Putamen (tissue), 1 donor: ENCODE measurements at places on chromosomes 2 and 18.

DNA sequence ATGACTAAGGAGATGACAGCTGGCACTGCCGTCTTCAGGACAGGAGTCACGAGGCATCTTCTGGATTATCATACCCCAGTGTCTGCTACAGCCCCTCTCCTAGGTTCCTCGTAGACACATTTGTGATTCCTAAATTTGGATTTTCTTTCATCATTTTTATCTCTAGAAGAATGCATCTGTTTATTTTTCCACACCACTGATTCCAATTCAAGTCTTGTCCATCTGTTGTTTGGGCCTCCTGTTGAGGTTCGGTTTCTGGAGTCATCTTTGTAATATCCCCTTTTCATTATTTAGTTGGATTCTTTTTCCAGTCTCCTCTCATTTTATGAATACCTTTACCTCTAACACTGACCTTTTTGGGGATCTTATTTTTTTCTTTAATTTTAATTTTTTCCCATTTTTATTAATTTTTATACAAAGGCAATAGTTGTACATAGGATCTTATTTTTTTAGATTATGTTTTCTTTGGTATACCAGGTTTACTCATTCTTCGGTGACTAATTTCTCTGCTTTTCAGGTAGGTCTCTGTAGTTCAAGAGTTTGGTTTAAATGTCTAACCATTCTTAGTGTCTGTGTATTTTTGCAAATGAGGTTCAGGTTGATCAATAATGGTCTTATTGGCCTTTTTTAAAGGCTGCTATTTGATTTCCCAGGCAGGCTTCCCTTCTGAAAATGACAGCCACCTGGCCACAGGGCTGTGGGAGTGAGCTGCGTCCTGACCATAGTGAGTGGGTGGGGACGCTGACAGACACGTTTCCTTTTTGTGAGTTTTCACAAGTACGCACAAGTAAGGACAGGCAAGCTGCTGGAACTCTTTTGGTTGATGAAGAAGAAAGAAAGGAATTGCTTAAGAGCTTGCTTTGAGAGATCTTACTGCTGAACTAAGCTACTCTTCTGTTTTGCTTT, 34.5 kb downstream of the FARP2 start:
- DNase-seq = no peak

GRCh38 chr2:45496869-45497268, 114.2 kb downstream of the SRBD1 start:
- no peak for DNase-seq

DNA sequence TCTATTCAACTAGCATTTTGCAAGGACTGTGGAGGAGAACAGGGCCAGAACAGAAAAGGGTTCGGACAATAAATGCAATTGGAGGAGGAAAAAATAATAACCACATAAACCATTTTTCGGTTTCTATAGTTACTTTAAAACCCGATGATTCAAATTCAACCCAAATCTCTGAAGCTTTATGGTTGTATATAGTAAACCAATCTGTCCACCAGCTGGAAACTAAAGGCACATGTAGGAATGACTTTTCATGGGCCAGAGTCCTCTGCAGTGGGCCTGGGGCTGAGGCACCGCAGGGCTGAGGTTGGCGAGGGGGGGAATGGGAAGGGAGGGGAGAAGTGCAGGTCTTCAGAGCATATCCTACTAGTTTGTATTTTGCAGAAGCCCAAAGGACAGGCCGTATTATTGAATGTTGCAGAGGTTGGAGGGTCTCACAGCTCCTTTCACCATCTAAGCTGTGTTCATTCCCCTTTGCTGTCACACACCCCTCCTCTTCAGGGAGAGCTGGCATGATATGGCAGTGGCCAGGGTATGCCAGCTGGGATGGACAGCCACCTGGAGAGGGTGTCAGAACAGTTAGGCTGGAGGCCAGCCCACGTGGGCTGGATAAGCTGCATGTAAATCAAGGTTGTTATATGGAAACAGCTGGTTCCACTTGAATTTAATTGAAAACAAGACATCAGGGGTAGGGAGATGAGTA, 267.1 kb downstream of the PRKCE start:
- DNase-seq = no peak

DNA sequence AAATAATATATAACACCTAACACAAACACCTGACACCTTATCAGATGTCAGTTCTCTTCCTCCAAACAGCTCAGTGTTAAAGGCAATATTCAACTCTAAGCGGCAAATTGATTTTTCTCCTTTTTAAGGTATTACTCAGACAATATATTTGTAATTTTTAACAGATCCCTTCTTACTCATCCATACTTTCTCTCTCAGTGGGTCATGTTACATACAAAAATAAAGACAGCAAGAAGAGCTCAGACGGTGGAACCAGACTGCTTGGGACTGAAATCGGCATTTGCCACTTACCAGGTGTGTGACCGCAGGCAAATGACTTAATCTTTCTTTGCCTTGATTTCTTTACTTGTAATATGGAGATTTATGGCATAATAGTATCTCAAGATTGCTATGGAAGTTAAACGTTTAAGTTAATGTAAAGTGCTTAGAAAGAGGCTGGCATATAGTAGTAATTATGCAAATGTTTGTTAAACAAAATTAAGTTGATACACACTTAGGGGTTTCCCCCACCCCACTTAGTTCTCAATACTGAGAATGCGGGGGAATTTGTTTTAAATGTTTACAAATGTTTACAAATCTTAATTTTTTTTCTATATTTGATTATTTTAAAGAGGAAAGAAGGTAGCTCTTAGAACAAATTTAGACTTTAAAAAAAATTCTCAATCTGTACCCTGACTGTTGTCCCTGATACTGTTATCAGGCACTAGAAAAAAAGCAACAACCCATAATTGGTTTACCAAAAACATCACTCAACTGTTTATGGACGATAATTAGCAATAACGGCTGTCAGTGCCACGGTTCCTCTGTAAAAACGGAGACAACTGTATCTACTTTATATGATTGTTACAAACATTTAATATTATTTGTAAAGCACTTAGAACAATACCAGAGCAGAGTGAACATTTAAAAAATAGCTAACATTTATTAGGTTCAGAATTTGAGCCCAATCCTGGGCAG, 25.6 kb downstream of the MAP3K2 start:
- no peak for DNase-seq

DNA sequence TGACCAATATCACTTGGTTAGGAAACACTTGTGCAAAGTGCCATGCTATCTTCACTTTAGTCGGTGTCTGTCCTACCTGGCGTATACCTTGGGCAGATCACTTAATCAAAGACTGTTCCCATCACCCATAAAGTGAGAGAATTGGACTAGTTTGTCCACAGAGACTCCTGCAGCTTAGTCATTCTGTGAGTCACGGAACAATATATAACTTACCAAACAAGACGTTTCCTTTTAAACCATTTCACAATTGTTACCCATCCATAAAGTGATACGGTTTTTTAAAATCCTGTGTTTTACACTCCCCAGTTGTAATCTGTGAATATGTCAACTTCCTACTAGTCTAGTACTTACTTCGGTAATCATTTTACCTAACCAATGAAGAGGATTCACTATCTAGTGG, 499.3 kb upstream of the SMIM21 start:
- DNase-seq = no peak

- DNase-seq = no peak
Observed at GRCh38 chr2:85865539-85866164, 23.1 kb downstream of the ST3GAL5 start.

DNA sequence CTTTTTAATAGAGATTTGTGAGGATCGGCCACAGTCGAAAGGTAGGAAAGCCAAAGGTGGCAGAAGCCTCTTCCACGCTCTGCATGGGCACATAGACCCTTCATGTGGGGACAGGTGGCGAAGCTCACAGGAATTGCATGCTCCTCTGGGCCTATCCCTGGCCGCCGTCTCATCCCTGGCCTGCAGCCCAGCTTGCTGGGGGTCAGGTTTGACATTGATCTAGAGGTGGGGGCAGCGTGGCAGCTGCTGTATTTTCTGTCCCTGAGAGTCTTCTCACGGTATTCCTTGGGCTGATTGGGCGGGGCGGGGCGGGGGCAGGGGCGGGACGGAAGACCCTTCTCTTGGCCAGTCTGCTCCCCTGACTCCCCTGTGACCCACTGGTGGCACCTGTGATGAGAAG, 48.9 kb downstream of the STK25 start:
- no peak for DNase-seq

- no peak for DNase-seq
Observed at GRCh38 chr2:82694431-82694830, 1764.6 kb downstream of the SUCLG1 start.

DNA sequence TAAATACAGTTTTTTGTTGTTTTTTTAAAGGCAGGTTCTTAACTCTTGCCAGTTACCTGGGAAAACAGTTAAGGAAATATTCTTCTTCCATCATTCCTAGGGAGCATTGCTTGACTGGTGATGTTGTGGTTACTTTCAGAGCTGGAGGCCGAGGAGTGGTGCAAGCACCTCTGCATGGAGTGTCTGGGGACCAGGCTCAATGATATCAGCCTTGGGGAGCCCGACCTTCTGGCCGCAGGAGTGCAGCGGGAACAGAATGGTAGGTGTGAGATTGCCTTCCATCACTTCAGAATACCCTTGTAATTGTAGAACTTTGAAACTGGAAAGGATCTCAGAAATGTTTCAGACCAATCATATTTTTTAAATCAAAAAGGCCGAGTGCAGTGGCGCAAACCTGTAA, 270.1 kb downstream of the CD226 start:
- DNase-seq = no peak

DNA sequence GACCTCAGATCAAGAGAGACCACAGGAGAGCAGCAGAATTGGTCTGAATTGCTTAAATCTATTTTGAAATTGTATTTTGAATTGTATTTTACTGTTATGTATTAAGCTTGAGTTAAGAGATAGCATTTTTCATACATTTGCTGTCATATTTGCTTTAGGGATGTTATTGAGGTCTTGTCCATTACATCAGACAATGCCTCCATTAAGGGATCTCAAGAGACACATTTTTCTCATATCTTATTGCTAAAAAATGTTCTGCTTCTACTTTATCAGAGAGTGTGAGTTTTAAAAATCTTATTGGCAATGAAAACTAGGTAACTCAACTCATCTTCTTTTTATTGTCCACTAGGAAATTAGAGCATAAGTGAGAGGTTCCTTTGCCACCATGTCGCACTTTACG, 66.8 kb upstream of the CTAGE1 start:
- no peak for DNase-seq

- no peak for DNase-seq
Observed at GRCh38 chr2:158380746-158381145, 75.8 kb downstream of the CCDC148 start.

DNA sequence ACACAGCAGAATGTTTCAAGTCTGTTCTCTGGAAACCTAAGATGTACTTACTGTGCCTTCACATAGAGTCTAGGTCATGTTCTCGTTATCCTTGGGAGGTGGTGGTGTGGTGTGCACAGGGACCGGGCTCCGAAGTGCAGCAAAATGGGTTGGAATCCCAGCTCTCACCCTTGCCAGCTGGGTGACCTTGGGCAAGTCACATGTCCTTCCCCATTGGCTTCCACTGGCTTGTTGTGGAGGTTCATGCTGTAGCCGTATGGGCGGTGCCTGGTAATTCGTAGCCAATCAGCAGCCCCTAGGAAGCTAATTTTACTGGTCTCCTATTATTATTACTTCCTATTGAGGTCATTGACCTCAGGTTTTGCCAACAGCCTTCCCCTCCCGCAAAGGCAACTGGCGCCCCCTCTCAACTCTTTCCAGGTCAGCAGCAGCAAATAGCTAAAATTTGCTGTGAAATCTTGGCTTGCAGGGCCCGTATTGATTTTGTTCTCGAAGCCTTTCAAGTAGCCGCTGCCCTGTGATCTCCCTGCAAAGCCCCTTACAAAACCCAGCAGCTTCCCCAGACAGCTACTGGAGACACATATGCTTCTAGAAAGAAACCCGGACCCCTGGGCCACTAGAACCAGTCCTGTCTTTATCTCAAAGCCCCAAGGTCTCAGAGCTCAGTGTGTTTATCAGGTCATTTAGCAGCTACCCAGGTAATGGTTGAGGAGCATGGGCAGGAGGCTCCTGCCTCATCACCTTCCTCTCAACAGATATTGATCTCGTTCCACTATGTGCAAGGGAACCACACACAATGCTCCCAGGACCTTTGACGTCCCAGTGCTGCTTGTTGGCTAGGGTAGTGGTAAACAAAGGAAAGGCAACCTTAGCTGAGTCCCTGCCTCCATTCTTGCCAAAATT, 66.5 kb upstream of the SLC1A4 start:
- DNase-seq = no peak

DNA sequence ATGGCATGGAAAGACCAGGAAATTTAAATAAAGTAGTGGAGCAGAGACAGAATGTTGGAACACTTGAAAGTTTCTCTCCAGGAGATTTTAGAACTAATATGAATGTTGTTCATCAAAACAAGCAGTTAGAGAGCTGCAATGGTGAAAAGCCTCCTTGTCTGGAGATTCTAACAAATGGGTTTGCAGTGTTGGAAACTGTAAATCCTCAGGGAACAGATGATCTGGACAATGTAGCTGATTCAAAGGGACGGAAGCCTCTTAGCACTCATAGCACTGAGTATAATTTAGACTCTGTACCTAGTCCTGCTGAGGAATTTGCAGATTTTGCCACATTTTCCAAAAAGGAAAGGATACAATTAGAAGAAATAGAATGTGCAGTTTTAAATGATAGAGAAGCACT, 27.7 kb downstream of the AFTPH start:
- DNase-seq = no peak

GRCh38 chr2:74074487-74074886, 73.2 kb downstream of the BOLA3 start:
- no peak for DNase-seq

- DNase-seq = no peak
Observed at GRCh38 chr2:62457556-62457955, 48.4 kb downstream of the TMEM17 start.

- no peak for DNase-seq
Observed at GRCh38 chr2:80105015-80105640, 199.4 kb downstream of the LRRTM1 start.

- no peak for DNase-seq
Observed at GRCh38 chr2:142588269-142588668, 289.2 kb upstream of the KYNU start.

GRCh38 chr2:174764280-174765255, at the start of gene CHRNA1:
TSS of gene CHRNA1 (minus strand) at chr2:174764472. CDS start at chr2:174764394, 78 bp downstream.
- no peak for DNase-seq

GRCh38 chr18:24055878-24056277, 41.3 kb downstream of the TTC39C start:
- DNase-seq = no peak

GRCh38 chr2:100278501-100278900, 43.8 kb downstream of the LONRF2 start:
- no peak for DNase-seq

- no peak for DNase-seq
Observed at GRCh38 chr2:24439280-24439970, 51.6 kb upstream of the NCOA1 start.

DNA sequence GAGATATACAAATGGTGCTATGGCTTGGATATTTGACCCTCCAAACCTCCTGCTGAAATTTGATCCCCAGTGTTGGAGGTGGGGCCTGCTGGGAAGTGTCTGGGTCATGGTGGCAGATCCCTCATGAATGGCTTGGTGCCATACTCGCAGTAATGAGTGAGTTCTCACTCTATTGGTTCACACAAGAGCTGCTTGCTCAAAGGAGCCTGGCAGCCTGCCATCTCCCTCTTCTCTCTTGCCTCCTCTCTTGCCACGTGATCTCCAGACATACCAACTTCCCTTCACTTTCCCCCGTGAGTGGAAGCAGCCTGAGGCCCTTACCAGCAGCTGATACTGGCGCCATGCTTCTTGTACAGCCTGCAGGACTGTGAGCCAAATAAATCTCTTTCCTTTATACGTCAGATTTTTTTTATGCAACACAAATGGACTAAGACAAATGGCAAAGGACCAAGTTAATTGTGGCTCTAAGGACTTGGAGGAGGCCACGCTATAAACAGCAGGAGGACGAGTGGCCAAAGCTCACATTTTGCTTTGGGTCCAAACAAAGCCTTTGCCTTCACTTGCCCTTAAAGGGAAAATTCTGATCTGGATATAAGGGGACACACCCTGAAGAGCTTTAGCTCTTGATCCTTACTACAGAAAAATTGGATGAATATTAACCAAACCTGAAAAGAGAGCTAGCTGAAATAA, 214.7 kb downstream of the SS18 start:
- DNase-seq = no peak
